Vein endothelial cell (primary cell): ENCODE measurements at places on chromosomes 12 and 14. TPM values are rescaled to one million over a fixed set of nuclear protein-coding genes. Genes with fewer than 3 reads are reported as not detected.

Gene NRXN3
- total RNA-seq, result 0.48 and 0.98 TPM in 2 replicates

Gene VRTN
- total RNA-seq, result not detected in 2 replicates

Gene RNF212B
- total RNA-seq, result not detected in 2 replicates

Gene SIVA1
- total RNA-seq, result 106 and 117 TPM in 2 replicates

Gene GUCY2C
- not detected in 2 replicates for total RNA-seq

Gene DCP1B
- total RNA-seq, result 15.8 and 17.6 TPM in 2 replicates

Gene PTPN21
- 9.5 and 9.6 TPM in 2 replicates for total RNA-seq

Gene NOXRED1
- total RNA-seq, result under 0.01 TPM in 1 of 2 replicates, not detected in the other

Gene NELL2
- not detected in 2 replicates for total RNA-seq

Gene SERPINA1
- total RNA-seq, result not detected in 2 replicates

Gene KRT72
- total RNA-seq, result not detected in 2 replicates

Gene ARG2
- total RNA-seq, result 18.5 and 20.6 TPM in 2 replicates

Gene JAG2
- 47.0 and 50.1 TPM in 2 replicates for total RNA-seq

Gene CLEC6A
- total RNA-seq, result not detected in 2 replicates

Gene SLIRP
- 99.3 and 178 TPM in 2 replicates for total RNA-seq

Gene INHBC
- not detected in 2 replicates for total RNA-seq

Gene PMCH
- 0.65 and 0.76 TPM in 2 replicates for total RNA-seq

Gene C14orf39
- under 0.01 TPM in 1 of 2 replicates, not detected in the other for total RNA-seq

Gene TEAD4
- total RNA-seq, result 43.1 and 49.4 TPM in 2 replicates

Gene RHOJ
- 209 and 210 TPM in 2 replicates for total RNA-seq

Gene CCDC88C
- 39.5 and 40.3 TPM in 2 replicates for total RNA-seq

Gene OS9
- total RNA-seq, result 182 and 199 TPM in 2 replicates

Gene HAL
- total RNA-seq, result 1.1 TPM in 1 of 2 replicates, not detected in the other

Gene GZMH
- not detected in 2 replicates for total RNA-seq

Gene PRH2
- total RNA-seq, result 0.65 TPM in 1 of 2 replicates, not detected in the other

Gene EFS
- not detected in 2 replicates for total RNA-seq

Gene SERPINA10
- total RNA-seq, result not detected in 2 replicates

Gene RDH16
- total RNA-seq, result under 0.01 TPM in 1 of 2 replicates, not detected in the other

Gene NEUROD4
- not detected in 2 replicates for total RNA-seq

Gene BCL11B
- total RNA-seq, result 0.19 and 0.33 TPM in 2 replicates

Gene EMC9
- 8.5 and 16.3 TPM in 2 replicates for total RNA-seq

Gene DBX2
- total RNA-seq, result not detected in 2 replicates

Gene TRIM9
- under 0.01 TPM in 2 replicates for total RNA-seq

Gene HOXC4
- not detected in 2 replicates for total RNA-seq

Gene C12orf56
- not detected in 2 replicates for total RNA-seq

Gene NCKAP5L
- total RNA-seq, result 28.2 and 37.2 TPM in 2 replicates

Gene LHX5
- total RNA-seq, result not detected in 2 replicates

Gene ABCC9
- under 0.01 and 0.10 TPM in 2 replicates for total RNA-seq

Gene LTBP2
- total RNA-seq, result 243 and 301 TPM in 2 replicates

Gene PITPNM2
- total RNA-seq, result 8.8 and 11.2 TPM in 2 replicates

Gene KRT84
- total RNA-seq, result not detected in 2 replicates

Gene TMEM132C
- not detected in 2 replicates for total RNA-seq

Gene KRT4
- total RNA-seq, result not detected in 2 replicates

Gene GPD1
- under 0.01 TPM in 1 of 2 replicates, not detected in the other for total RNA-seq

Gene BLOC1S1
- total RNA-seq, result 43.1 and 55.0 TPM in 2 replicates

Gene KRT71
- total RNA-seq, result not detected in 2 replicates

Gene PARPBP
- 7.2 and 14.0 TPM in 2 replicates for total RNA-seq

Gene ANO2
- total RNA-seq, result 45.6 and 58.5 TPM in 2 replicates

Gene ADCY6
- total RNA-seq, result 30.6 and 40.2 TPM in 2 replicates

Gene ARHGAP9
- not detected in 2 replicates for total RNA-seq

Gene CIDEB
- total RNA-seq, result 1.6 and 3.0 TPM in 2 replicates

Gene GSC
- total RNA-seq, result not detected in 2 replicates

Gene IGFBP6
- total RNA-seq, result 8.2 and 8.5 TPM in 2 replicates

Gene MORN3
- total RNA-seq, result 0.65 and 0.67 TPM in 2 replicates
